ENCODE measurements at places on chromosomes 16 and 17. TPM values are rescaled to one million over a fixed set of nuclear protein-coding genes. Genes with fewer than 3 reads are reported as not detected.

MEIOB gene
- not detected for total RNA-seq

DNA sequence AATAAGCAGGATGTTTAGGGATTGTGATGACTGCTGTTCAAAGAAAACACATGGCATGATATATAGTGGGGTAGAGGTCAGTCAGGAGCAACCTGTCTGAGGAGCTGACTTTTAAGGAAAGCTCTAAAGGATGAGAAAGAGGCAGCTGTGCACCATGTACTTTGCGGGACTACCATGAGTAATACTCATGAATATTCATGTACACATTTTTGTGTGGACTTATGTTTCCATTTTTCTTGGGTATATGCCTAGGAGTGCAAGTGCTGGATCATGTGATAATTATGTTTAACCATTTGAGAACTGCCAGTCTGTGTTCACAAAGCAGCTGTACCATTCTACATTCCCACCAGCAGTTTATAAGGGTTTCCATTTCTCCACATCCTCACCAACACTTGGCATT lies 35.8 kb downstream of the BEAN1 start:
- no peaks in the 10 kb centered on the region for H3K27me3 ChIP-seq
- DNase-seq = no peak
- no peaks in the 10 kb centered on the region for H3K36me3 ChIP-seq
- H3K4me3 ChIP-seq = no peak overlapping the region
- no peaks in the 10 kb centered on the region for H3K4me1 ChIP-seq

DNA sequence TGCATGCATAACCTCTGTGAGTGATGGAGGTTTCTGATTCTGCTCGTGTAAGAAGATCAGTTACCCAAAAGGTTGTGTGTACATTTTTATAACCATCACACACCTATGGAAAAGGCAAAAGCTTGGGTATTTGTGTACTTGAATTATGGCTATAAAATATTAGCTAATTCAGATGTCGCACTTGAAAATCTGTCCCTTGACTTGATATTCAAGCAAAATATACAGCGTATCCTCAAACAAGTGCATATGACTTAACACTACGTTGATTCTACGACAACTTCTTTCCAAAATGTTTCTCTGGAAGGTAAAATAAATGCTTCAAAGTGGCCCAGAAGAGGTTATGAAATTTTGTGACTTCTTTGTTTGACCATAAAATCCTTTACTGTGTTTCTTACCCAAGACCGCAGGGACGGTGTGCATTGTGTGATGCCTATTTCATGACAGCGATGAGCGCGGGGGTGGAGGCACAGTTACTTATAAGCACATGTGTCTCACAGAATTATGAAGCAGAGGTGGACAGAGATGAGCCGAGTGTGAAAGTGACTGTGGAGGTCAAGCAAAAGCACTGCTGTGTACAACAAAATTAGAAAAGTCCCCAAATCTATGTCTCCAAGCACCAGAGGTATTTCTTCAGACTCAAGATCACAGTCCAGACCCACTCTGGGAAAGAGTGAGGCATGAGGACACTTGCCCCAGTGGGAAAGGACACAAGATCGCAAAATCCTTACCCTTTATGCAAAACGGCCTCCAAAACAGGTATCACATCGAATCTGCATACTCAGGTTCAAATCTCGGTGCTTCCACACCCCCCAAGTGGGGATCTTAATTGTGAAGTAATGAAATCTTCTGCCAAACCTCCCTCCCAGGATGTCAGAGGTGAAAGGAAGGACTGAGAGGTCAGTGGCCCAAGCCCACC lies 4.1 kb upstream of the HOXB9 start:
- no peak for DNase-seq
- H3K4me3 ChIP-seq = no peak overlapping the region

KRT39 gene
- total RNA-seq = not detected

DNA sequence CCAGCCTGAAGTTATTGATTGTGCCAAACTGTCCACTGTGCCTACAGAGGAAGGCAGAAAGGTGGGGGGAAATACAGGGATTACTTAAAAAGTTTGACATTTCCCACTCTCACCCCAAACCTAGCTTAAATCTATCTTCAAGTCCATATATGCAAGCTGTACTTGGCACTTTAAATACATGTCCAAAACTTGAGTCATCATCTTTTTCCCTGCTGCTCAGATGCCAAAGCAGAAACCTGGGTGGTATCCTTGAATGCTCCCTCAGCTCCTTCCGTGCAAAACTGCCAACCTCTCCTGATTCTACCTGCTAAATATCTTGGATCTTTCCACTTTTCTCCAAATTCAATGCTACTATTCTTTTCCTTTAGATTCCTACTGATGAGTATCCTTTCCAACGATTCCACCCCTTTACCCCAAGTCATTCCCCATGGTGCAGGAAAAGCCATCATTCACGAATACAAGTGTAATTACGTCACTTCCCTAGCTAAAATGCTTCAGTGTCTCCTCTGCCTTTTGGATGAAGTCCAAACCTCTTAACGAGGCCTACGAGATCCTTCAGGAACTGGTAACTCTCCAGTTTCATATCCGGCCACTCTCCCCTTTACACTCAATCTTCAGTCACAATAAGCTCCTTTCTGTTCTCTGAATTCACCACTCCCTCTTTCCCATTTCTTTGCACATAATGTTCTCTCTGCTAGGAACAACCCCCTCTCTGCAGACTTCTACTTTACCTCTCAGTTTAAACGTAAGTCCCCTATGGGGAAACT lies 9.3 kb downstream of the BECN1 start:
- no peak for DNase-seq

DNA sequence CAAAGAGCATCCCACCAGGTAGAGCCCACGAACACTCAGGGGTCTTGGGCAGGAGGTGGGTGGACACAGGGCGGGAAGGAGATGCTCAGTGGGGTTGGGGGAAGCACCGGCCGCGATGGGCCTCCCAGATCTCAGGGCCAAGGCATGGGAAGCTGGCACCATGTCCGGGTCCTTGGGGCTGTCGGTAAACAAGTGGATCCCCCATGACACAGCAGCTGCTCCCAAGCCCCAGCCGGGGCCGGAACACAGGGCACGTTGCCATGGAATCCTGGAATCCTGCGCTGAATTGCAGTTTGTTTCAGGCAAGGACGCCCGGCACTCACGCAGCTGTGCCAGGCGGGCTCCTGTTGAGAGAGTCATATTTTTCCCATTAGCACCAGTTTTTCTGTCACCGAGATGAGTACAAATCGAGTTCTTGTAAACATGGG lies 23.0 kb upstream of the CHMP6 start:
- H3K27me3 ChIP-seq = no peaks in the 10 kb centered on the region
- no peak overlapping the region for H3K27ac ChIP-seq

Data from ovary (tissue), 10 donors.